NCI-H1930 (cell line): ENCODE measurements at places on chromosomes 3 and 15.

GRCh38 chr15:96334705-96335410 lies 4.4 kb downstream of the NR2F2 start:
- no peak for DNase-seq

DNA sequence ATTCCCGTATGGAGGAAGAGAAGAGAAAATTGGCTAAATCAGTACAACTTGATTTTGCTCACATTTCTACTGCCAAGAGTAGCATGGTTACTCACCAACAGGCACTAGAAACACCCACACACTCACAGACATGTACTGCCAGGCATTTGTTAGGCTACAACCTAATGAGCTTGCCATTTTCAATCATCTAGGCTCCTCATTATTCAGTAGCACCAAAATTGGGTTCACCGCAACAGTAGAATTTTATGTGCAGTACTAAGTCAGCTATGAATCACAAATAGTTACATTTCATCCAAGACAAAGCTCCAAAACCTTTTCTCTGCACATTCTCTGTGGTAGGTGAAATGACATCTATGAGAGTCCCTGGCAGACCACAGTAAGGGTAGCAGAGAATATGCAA lies 15.0 kb upstream of the THUMPD3 start:
- no peak for DNase-seq

- DNase-seq, result no peak
These were observed 28.1 kb downstream of the NR1I2 start for GRCh38 chr3:119810018-119810435.

DNA sequence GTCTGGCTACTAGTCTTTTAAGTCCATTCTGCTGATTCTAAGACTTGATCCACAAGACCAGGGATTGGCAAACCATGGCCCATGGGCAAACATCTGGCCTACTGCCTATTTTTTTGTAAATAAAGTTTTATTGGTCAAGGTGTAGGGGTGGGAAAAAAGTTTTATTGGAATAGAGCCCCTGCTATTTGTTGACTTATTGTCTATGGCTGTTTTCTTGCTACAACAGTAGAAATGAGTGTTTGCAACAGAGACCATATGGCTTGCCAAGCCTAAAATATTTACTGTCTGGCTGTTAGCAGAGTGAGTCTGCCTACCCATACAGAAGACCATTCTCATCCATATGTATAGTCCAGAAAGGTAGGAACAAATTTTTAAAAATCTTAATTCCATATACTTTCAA lies 106.4 kb downstream of the PTPRG start:
- no peak for DNase-seq

GRCh38 chr15:50320504-50320903 lies 34.5 kb downstream of the GABPB1 start:
- no peak for DNase-seq

DNA sequence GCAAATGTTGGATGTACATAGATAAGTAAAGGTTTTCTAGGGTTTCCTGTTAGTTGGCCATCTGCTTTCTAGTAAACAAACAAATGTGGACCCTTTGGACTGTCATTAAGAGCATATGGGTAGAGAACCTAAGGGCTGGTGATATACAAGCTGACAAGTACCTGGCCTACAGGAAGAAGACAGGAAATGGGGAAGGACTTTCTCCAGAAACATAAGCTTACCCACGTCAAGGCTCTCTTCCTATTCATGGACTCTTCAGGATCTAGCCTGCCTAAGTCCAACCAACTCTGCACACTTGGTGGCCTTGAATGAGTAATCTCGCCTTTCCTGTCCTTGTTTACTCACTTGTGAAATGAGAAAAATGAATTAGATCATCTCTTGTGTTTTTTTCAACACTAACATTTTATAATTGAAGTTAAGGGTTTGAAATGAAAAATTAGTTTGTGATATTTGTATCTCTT lies 22.2 kb upstream of the GOLIM4 start:
- DNase-seq, result no peak

DNA sequence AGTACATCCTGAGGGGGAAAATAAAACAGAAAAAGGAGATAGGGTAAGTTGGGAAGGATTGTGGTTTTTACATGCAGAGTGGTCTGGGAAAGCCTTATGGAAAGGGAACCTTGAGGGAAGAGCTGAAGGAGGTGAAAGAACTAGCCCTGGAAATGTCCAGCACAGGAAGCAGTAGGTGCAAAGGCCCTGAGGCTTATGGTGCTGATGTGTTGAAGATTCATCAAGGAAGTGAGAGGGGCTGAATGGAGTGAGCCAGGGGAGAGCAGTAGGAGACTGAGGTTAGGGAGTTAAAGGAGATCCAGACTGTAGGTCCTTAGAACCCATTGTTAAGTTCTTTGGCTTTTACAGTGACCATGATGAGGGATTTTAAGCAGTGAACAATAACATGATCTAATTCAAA lies 33.0 kb downstream of the ATP1B3 start:
- no peak for DNase-seq

DNA sequence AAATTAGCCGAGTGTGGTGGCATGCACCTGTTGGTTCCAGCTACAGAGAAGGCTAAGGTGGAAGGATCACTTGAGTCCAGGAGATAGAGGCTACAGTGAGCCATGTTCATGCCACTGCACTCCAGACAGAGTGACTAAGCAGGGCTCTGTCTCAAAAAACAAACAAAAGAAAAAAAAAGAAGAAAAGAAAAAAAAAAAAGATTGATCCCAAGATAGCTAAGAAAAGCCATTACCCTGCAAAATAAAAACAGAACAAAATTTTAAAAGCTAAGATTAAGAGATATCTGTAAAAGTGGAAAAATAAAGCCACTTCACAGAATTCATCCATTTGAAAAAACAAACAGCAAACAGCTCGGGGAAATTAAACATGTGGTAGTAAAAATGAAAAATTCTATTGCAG lies 23.8 kb downstream of the LRRC2 start:
- no peak for DNase-seq

GRCh38 chr3:31777887-31778286 lies 203.2 kb downstream of the OSBPL10 start:
- no peak for DNase-seq

DNA sequence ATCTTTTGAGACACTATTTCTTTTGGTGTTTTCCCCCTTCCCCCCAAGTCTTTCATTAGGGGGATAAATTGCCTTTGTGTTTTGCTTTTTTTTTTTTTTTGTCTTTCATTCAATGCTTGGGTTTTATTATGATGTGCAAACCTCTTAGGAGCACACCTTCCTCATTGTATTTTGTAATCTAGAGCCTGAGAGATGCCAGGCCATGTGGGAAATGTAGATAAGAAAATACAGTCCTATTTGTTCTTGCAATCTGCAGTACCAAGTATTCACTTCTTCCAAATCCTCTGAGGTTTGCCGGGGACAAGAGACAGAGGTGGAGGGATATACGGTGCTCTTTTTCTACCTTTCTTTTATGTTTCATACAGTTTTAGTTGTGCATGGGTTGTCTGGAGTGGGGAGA lies 66.7 kb downstream of the LARS2 start:
- DNase-seq, result no peak

GRCh38 chr3:126525853-126526667 lies 2.1 kb downstream of the CHST13 start:
- DNase-seq, result no peak

DNA sequence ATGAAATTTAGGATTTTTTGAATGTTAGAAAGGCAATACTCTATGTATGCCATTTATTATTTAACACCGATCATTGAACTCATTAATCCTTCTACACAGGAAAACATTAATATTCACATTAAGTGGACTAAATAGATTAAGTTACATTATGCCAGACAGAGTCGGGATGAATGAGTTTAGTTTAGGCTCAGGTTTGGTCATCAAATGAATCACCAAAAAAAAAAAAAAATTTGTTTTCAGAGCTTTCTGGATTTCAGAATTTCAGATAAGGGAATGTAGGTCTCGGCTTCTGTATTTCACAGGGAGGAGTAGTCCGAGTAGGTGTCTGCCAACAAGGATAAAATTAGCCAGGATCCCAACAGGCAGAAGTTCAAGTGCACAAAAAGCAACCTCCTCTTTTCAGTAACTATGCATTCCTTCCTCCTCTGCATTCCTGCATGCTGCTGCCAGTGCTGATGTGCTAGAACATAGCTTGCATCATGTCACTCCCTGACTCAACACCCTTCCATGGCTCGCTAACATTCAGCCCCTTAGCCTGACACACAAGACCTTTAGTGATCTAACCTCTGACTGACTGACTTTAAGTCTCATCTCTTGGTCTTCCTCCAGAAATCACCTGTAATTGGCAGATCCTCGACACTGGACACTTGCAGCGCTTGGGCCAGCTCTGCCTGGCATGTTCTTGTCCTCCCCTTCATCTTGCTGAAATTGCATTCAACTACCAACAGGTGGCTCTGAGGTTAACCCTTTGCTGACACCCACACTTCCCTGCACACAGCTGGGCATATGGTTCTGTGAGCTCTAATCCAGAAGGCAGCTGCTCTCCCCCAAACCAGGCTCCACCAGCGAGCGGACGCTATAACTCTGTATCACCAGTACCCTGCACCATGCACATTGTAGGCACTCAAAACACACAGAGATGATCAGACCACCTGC lies 145.4 kb upstream of the PROK2 start:
- DNase-seq, result no peak

DNA sequence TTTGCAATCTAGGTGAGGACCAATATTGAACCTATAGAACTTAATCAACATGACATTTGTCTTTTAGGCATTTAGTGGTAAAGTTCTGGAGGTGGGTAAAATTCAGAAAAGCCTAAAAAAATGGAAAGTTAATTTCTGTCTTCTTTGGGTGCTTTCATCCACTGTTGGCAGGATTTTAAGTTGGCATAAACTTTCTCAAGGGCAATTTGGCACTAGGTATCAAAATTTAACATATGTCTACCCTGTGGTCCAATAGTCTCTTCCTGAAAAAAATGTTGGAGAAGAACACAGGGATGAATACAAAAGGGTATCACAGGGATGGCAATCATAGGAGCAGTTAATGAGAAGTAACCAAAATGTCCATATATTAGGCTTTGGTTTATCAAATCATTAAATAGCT lies 227.0 kb upstream of the WNT5A start:
- DNase-seq, result no peak

DNA sequence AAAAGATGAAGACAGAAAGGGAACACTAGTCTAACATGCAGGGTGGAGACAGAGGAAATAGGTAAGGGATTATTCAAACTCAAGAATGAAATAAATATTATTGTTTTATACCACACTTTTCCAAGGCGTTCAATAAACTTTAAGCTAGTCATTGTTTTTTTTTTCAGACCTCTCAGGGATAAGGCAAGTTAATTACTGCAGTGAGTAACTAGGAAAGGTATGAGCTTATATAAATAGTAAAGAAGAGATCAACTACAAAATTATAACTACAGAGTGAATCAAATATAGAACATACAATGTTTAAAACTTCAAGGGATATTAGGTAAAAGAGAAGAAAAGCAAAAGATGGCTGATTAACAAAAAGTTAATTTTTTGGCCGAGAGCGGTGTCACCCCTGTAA lies 31.5 kb upstream of the XXYLT1 start:
- no peak for DNase-seq

- no peak for DNase-seq
These were observed 408.2 kb upstream of the TGFBR2 start for GRCh38 chr3:30198162-30198561.

GRCh38 chr3:157360044-157360443 lies 76.6 kb upstream of the PTX3 start:
- DNase-seq, result no peak

GRCh38 chr15:72962054-72962702 lies 90.1 kb upstream of the NEO1 start:
- no peak for DNase-seq
